ENCODE measurements at places on chromosomes 12 and 14. TPM values are rescaled to one million over a fixed set of nuclear protein-coding genes. Genes with fewer than 3 reads are reported as not detected.

CYP27B1 gene
- 4.5 TPM for total RNA-seq

SCN8A gene
- 2.3 TPM for total RNA-seq

NPAS3 gene
- total RNA-seq = not detected

DNA sequence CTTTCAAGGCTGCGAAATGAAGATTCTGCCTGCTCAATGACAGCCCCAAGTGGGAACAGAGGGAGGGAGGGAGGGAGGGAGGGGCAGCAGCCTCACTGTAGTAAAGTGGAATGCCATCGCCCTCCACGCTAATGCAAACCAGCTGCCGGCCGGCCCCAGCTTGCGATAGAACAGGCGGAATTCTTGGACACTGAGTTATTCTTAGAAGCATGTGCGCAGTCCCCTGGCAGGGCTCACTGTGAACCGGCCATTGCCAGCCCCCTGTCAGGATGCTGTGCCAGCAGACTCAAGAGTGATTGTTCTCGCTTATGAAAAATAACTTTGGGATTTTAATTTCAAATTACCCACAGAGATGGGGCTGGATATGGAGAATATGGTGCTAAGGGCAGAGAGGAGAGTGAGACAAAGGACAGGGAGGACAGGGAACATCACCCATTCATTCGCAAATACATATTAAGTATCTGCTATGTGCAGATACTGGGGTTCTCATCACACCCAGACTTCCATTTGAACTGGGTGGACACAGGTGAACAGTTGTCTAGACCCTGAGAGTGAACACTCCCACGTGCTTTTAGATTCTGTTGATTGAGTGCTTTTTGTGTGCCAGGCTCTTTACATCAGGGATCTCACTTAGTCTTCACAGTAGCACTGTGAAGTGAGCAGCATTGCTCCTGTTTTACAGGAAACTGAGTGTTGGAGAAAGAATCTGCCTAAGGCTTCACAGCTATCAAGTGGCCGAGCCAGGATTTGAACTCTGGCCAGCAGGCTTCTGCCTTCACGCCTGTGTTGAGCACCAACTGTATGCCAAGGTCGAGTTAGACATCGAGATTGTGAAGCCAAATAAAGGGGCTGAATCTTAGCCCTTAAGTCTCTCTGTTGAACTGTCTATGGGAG is 192.9 kb downstream of the C12orf75 start:
- H3K4me3 ChIP-seq = no peak overlapping the region
- H3K36me3 ChIP-seq = no peaks in the 10 kb centered on the region
- no peak for DNase-seq
- H3K27me3 ChIP-seq = peaks cover 6% of the 10 kb centered on the region

GRCh38 chr12:114355389-114356088 is 50.4 kb downstream of the TBX5 start:
- no peaks in the 10 kb centered on the region for H3K36me3 ChIP-seq
- H3K27ac ChIP-seq = no peak overlapping the region
- no peak overlapping the region for H3K4me3 ChIP-seq
- no peak for DNase-seq

DNA sequence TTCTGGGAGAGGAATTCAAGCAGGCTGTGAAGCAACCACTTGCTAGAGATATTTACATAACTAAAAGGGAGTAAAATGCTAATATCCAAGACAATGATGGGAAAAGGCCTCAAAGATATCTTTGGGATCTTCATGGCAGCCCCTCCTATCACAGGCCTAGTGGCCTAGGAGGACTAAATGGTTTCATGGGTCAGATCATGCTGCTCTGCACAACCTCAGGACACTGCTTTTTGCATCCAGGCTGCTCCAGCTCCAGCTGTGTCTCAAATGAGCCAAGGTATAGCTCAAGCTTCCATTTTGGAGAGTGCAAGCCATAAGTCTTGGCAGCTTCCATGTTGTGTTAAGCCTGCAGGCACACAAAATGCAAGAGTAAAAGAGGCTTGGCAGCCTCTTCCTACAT is 195.6 kb upstream of the SSTR1 start:
- H3K36me3 ChIP-seq = peaks cover 3% of the 10 kb centered on the region
- peaks cover 2% of the 10 kb centered on the region for H3K27me3 ChIP-seq
- DNase-seq = no peak
- no peaks in the 10 kb centered on the region for H3K4me1 ChIP-seq
- H3K4me3 ChIP-seq = no peak overlapping the region

GRCh38 chr14:69353168-69353567 is 44.9 kb downstream of the ERH start:
- peaks cover 3% of the 10 kb centered on the region for H3K27me3 ChIP-seq
- no peaks in the 10 kb centered on the region for H3K36me3 ChIP-seq
- DNase-seq = no peak
- H3K4me3 ChIP-seq = no peak overlapping the region
- H3K27ac ChIP-seq = no peak overlapping the region

DNA sequence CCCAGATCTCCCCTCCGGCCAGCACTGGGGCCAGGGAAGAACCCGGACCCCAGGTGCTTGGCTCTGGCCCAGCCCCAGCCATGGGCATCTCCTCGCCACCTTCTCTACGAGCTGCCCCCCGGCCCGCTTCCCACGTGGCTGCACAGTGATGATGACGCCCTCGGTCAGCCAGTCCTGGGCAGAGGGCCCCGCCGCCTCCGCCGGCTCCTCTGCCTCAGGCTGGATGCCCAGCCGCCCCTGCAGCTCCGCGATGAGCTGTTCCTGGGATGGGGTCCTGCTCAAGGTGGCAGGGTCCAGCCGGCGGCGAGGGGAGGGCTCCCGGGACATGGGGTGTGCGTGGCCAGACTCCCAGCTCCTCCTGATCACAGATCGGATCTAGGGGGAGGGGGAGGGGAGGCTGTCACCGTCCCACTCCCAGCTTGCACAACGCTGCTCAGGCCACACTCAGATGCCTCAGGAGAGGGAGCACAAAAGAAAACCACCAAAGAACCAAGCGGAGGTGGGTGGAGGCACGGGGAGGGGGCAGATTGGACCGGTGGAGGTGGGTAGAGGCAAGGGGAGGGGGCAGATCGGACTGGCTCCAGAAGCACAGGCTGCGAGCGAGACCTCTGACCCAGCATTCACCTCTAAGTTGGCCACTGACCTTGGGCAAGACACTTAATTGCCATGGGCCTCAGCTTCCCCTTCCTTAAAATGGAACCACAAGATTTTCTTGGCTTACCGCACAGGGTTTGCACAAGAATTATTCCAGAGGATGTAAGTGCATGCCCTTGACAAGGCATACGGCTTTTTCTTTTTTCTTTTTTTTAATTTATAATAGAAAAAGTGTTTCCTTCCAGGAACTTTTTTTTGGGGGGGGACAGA is 16.1 kb upstream of the RPLP0 start:
- DNase-seq = no peak
- H3K27me3 ChIP-seq = no peaks in the 10 kb centered on the region
- no peaks in the 10 kb centered on the region for H3K4me1 ChIP-seq
- no peak overlapping the region for H3K27ac ChIP-seq
- H3K36me3 ChIP-seq = peaks cover 15% of the 10 kb centered on the region
- H3K4me3 ChIP-seq = no peak overlapping the region

- H3K4me1 ChIP-seq = no peaks in the 10 kb centered on the region
- H3K27ac ChIP-seq = no peak overlapping the region
- peaks cover 15% of the 10 kb centered on the region for H3K27me3 ChIP-seq
- no peaks in the 10 kb centered on the region for H3K36me3 ChIP-seq
Measured at GRCh38 chr14:56487090-56487667, 92.4 kb upstream of the TMEM260 start.

LBHD2 gene
- not detected for total RNA-seq

Measured in activated CD8-positive, alpha-beta memory T cell treated with anti-CD3 and anti-CD28 coated beads, Interleukin-2, amount 10 ng/mL, durations not matched to agents 7 days and 5 days (primary cell).